ENCODE measurements at places on chromosomes 7 and 10.

GRCh38 chr7:12643644-12644043, 43.8 kb upstream of the ARL4A start:
- DNase-seq, result no peak

DNA sequence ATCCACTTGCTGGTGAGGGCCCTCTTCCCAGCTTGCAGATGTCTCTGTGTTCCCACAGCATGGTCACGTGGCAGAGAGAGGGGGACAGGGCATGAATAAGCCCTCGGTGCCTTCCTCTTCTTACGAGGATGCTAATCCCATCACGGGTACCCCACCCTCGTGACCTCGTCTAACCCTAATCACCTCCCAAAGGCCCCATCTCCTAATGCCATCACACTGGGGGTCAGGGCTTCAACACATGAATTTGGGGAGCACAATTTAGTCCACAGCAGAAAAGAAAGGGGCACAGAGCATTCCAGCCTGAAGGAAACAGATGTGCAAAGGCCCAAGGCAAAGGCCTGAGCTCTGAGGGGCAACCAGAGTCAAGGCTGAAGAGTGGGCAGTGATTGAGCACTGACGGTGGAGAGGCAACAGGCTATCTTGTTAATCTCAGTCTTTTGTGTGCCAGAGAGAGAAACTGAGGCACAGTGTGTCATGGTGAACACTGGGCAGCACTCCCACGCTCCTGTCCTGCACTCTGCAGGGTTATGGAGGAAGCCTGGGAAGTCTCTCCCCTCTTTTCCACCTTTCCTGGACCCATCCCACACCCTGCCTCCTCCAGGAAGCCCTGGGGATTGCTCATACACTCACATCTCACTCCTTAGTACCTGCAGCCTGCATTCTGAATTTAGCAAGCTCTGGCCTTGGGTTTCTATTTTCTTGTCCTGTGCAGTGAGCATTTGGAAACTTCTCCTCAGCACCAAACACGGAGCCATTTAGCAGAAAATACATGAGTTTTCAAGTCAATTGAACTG, 49.0 kb downstream of the ALOX5 start:
- no peak for DNase-seq

DNA sequence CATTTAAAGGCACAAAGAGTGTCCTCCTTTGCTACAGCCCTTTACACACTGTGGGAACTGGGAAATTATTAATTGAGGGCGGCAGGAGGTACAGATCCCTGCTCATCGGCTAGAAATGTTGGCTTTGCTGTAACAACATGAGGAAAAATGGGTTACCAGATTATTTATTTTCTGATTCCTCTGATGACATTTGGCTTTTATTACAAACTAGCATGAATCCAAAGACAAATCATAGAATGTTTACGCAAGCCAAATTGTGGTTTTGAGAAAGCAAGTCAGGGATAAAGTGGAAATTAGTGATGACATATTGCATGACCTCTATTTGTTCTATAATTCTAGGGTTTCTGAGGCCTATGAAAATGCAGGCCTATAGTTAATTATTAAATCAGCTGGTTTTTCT, 126.1 kb upstream of the TMEM196 start:
- DNase-seq, result no peak

GRCh38 chr10:112434988-112435619, 11.6 kb downstream of the ZDHHC6 start:
- no peak for DNase-seq

GRCh38 chr7:39605087-39605486, 18.3 kb upstream of the RALA start:
- no peak for DNase-seq

DNA sequence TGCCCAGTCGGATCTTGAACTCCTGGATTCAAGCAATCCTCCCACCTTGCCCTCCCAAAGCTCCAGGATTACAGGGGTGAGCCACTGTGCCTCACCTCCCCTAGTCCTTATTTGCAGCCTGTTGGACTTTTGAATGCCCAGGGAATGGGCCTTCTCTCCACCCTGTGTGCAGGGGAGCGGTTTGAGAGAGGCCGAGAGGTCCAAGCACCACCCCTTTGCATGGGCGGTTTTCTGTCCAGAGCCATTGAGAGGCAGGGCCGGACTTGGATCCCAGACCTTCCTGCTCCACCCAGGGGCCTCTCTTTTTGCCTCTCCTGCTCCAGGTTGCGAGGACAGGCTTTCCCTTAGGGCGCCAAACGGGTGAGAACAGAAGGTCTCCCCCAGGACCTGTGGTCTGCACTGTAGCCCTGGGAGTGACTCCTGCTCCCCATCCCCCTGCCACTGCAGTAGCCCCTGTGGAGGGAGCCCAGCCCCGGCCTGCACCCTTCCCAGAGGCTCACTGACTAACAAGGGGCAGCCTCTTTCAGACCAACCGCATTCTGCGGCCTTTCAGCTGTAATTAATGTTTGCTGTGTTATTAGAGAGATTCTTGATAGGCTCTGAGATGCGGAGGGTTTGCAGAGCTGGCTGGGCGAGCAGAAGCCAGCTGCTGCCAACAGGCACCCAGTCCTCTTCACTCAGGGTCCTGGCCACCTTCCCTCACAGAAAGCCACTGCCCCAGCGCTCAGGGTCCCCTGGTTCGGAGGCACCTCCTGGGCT, 57.9 kb downstream of the ELFN1 start:
- DNase-seq, result no peak

GRCh38 chr7:26856176-26856985, 8.0 kb downstream of the SKAP2 start:
- DNase-seq, result no peak

GRCh38 chr10:19317952-19318351, 269.4 kb downstream of the MALRD1 start:
- no peak for DNase-seq

GRCh38 chr7:36278620-36279172, 111.0 kb upstream of the ANLN start:
- DNase-seq, result no peak

DNA sequence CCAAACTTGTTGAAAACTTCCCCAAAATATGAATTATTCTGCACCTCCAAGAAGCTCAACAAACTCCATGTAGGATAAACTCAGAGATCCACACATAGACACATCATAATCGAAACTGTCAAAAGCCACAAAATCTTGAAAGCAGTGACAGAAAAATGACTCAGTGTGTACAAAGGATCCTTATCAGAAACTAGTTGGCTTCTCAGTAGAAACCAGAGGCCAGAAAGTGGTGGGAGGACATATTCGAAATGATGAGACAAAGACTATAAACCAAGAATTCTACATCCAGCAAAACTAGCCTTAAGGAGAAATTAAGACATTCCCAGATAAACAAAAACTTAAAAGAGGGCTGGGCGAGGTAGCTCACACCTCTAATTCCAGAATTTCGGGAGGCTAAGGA, 38.5 kb downstream of the MCMBP start:
- DNase-seq, result no peak

GRCh38 chr7:132573251-132573955, 2.9 kb downstream of the PLXNA4 start:
- no peak for DNase-seq

DNA sequence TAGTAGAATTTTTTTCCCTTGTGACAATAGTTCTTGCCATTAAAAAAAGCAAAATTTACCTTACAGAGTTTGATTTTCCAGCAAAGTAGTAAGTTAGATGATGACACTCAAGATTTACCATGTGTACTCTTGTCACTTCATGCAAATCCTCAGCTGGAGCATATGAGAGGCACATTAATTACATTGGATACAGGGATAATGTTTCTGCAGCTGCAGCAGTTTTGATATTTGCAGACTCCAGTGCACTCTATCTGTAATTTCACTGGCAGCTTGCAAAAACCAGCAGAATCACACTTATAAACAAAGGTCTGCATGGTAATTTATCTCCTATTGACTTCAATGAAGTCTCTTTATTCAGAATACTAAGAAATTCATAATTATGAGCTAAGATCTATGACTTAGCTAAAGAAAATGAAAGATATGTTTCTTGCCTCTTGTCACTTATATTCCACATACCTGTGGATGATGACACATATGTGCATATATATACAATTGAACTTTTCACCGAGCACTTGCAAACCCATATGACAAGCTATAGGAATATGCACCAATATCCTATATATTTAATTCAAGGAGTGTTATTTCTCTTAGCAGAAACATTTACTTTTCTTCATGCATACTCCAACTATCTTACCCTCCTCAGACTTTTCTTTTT, 530.6 kb downstream of the PHTF2 start:
- DNase-seq, result no peak

GRCh38 chr10:24168258-24169170, 40.4 kb upstream of the KIAA1217 start:
- no peak for DNase-seq

DNA sequence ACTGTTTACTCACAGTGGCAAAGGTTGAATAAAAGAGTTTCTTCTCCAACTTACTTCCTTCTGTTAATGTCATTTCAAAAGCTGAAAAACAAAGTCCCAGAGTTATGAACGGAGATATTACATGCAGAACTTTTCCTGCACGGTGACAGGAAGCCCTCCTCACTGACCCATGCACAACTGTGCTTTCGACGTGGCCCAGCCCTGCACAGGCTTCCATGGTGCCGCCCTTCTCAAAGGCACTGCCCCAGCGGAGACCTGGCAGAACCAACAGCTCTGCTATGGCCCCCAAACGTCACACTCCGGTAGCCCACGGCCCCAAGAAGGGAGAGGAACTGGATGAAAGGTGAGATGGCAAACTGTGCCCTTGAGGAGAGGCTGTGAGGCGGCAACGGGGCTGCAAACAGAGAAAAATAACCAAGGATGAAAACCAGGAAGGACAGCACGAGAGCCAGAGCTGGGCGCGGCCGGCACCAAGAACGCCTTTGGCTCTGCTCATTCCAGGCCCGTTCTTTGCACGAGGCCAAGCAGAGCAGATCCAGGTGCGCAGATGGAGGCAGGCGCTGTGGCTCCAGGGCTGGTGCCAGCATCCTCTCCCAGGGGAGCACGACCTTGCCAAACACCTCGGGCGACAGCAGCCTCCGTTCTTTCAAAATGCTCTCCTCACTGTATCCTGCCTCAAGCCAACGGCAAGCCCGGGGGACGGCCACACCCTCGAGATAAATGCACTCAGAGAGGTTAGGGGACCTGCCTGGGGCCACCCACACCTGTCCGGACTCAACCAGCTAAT, 7.0 kb upstream of the FUOM start:
- no peak for DNase-seq

- no peak for DNase-seq
Observed at GRCh38 chr7:97697396-97697795, 34.5 kb upstream of the TAC1 start.

DNA sequence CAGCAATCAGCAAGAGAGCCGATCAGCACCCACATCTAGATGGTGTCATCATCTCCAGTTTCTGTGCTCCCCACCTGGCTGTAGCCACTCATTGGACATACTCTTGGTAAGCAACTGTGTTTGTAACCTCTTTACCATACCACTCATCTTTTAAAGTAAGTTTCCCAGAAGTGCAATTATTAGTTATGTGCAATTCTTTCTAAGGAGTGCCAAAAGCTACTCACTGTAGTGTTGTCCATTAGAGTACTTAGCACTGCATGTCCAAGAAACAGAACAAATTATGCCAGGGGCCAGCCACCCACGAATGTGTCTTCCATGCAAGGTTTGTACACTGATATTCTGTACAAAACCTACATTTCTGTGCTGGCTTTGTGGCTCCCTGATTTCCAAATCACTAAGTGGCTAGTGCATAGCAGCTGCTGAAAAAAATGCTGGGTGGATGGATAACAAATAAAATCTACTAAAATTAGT, 131.9 kb downstream of the SRPK2 start:
- DNase-seq, result no peak
